ENCODE measurements at places on chromosomes 2 and 18.

DNA sequence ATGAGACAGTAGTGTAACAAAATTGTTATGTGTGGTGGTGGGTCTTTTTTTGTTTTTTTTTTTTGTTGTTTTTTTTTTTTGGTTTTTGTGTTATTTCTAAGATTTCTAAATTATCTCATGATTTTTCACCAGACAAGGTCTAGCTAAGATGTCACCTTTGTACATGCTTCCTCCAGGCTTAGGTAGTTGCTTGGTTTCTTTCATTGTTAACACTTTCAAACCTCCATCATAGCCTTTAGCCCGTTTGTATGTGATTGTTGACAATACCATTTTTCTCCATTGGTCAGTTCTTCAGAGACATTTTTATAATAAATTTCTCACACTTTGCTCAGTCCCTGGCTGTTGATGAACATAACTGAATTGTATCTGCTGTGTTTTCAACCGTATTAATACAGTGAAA is 2.2 kb downstream of the RELCH start:
- DNase-seq: no peak
- no peak overlapping the region for H3K27ac ChIP-seq
- H3K27me3 ChIP-seq: no peaks in the 10 kb centered on the region
- H3K36me3 ChIP-seq: no peaks in the 10 kb centered on the region
- H3K4me3 ChIP-seq: no peak overlapping the region

GRCh38 chr18:48186131-48186766 is 222.9 kb downstream of the ZBTB7C start:
- H3K4me3 ChIP-seq: no peak overlapping the region
- H3K27ac ChIP-seq: no peak overlapping the region
- no peak for DNase-seq
- H3K4me1 ChIP-seq: peaks cover 7% of the 10 kb centered on the region

DNA sequence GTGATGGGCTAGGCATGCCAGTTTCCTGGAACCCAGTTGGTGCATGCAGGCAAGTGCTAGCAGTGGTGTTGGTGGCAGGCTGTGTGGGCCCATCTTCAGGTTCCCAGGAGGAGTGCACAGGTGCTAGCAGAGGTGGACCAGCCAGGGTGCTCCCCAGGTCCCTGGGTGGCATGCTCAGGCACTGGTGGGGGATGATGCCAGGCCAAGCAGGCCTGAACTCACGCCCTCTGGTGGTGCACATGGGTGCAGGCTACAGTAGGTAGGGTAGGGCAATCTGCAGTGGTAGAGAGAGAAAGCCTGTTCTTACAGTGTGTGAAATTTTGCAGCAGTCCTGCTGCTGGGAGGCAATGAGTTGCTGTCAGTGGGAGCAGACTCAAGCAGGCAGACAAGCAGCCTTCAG is 1651.8 kb downstream of the DPP10 start:
- H3K4me1 ChIP-seq: no peaks in the 10 kb centered on the region
- no peaks in the 10 kb centered on the region for H3K27me3 ChIP-seq
- H3K36me3 ChIP-seq: no peaks in the 10 kb centered on the region
- no peak overlapping the region for H3K4me3 ChIP-seq
- no peak overlapping the region for H3K27ac ChIP-seq
- no peak for DNase-seq

GRCh38 chr2:126784621-126785020 is 114.1 kb upstream of the TEX51 start:
- H3K27ac ChIP-seq: no peak overlapping the region
- H3K36me3 ChIP-seq: no peaks in the 10 kb centered on the region
- no peak overlapping the region for H3K4me3 ChIP-seq
- no peaks in the 10 kb centered on the region for H3K4me1 ChIP-seq
- DNase-seq: no peak

- no peak overlapping the region for H3K4me3 ChIP-seq
- no peaks in the 10 kb centered on the region for H3K27me3 ChIP-seq
- peaks cover 2% of the 10 kb centered on the region for H3K4me1 ChIP-seq
- no peak for DNase-seq
Measured at GRCh38 chr2:84836215-84836614, 44.7 kb downstream of the TRABD2A start.

DNA sequence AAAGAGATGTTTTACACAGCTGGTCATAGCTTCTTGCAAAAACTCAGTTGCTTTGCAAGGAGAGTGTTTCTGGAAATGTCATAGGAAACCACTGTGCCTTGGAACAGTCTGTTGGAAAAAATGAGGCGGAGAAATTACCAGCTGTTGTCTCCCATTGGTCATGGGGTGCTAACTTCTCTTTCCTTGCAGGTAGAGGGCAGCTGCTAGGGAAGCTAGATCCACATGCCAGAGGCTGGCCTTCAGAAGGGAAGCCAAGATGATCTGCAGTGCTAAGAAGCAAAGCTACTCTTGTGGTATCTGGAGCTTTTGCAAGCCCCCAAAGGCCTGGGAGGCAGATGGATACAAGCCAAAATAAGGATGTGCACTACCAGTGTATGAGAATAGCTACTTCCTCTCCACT is 34.8 kb upstream of the LAMA1 start:
- DNase-seq: no peak
- no peak overlapping the region for H3K4me3 ChIP-seq
- H3K27me3 ChIP-seq: no peaks in the 10 kb centered on the region
- H3K27ac ChIP-seq: no peak overlapping the region
- no peaks in the 10 kb centered on the region for H3K4me1 ChIP-seq

GRCh38 chr18:57743008-57743407 is 60.1 kb downstream of the ATP8B1 start:
- peaks cover 3% of the 10 kb centered on the region for H3K4me1 ChIP-seq
- H3K36me3 ChIP-seq: peaks cover 7% of the 10 kb centered on the region
- H3K4me3 ChIP-seq: no peak overlapping the region
- DNase-seq: no peak
- H3K27me3 ChIP-seq: no peaks in the 10 kb centered on the region

DNA sequence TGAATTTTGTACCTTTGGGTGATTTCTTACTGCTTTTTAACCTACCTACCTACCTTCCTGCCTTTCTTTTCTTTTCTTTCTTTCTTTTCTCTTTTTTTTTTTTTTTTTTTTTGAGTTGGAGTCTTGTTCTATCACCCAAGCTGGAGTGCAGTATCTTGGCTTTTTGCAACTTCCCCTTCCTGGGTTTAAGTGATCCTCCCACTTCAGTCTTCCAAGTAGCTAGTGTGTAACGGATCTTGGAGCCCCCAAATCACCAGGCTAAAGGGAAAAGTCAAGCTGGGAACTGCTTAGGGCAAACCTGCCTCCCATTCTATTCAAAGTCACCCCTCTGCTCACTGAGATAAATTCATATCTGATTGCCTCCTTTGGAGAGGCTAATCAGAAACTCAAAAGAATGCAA is 61.3 kb downstream of the DDX18 start:
- H3K27me3 ChIP-seq: no peaks in the 10 kb centered on the region
- H3K4me3 ChIP-seq: no peak overlapping the region
- H3K27ac ChIP-seq: no peak overlapping the region
- no peaks in the 10 kb centered on the region for H3K4me1 ChIP-seq
- no peaks in the 10 kb centered on the region for H3K36me3 ChIP-seq

- DNase-seq: peak; percentile 88
- H3K4me3 ChIP-seq: peak overlapping the region; percentile 38
Measured at GRCh38 chr2:85066874-85067351, 66.3 kb upstream of the TCF7L1 start.

DNA sequence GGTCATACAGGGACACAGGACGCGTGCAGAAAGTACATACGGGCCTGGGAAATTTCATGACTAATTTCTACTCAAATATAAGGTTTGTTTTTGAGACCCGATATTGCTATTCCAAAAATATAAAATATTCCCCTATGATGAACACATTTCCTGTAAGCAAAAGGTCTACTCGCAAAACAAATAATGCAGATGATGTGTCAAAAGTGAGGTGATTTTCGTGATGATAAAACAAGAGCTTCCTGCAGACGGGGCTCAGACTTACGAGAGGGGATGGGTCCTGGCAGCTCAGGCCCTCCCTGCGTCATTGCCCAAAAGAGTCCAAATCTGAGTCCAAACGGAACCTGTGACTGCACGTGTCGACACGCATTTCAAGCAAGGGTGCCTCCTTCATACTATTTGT is 62.7 kb downstream of the MBP start:
- H3K27ac ChIP-seq: peak overlapping the region; percentile 82
- H3K27me3 ChIP-seq: no peaks in the 10 kb centered on the region
- no peak overlapping the region for H3K4me3 ChIP-seq
- DNase-seq: no peak
- peaks cover 37% of the 10 kb centered on the region for H3K4me1 ChIP-seq
- H3K36me3 ChIP-seq: no peaks in the 10 kb centered on the region

DNA sequence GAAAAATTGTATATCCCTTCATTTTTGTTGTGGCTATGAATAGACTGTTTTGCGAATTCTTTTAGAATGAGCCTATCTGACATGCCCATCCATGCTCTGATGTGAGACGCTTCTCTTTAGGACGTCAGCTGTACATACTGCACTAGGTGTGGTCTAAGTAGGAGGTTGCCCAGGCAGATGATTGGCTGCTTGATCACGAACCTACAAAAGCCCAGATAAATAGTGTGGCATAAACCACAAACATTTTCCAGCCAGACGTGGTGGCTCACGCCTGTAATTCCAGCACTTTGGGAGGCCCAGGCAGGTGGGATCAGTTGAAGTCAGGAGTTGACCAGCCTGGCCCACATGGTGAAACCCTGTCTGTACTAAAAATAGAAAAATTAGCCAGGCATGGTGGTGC is 251.8 kb downstream of the AGAP1 start:
- no peak overlapping the region for H3K27ac ChIP-seq
- H3K4me1 ChIP-seq: no peaks in the 10 kb centered on the region
- peaks cover 29% of the 10 kb centered on the region for H3K36me3 ChIP-seq
- no peaks in the 10 kb centered on the region for H3K27me3 ChIP-seq

DNA sequence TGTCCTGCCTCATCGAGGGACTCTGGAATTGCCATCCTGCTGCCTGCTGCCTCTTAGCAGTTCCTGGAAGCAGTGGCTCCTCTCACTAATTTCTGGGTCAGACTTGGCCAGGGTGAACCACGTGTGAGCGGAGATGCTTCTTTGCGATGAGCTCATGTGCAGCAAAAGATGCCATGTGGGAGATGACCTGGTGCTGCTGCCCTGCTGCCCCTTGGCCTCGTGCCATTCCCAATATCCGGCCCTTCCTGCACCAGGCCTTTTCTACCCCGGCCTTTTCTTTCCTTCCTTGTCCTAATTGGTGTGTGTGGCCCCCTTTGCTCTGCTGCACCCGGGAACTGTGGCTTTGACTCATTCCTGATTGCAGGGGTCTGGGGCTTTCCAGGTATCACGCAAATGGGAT is 296.9 kb upstream of the HS6ST1 start:
- no peaks in the 10 kb centered on the region for H3K27me3 ChIP-seq
- H3K4me3 ChIP-seq: no peak overlapping the region
- no peak for DNase-seq
- H3K36me3 ChIP-seq: no peaks in the 10 kb centered on the region

- DNase-seq: no peak
- H3K4me1 ChIP-seq: peaks cover under 1% of the 10 kb centered on the region
- no peaks in the 10 kb centered on the region for H3K36me3 ChIP-seq
- H3K27ac ChIP-seq: peak overlapping the region; percentile 68
- no peak overlapping the region for H3K4me3 ChIP-seq
Measured at GRCh38 chr2:95049961-95050360, 24.5 kb downstream of the MAL start.

GRCh38 chr2:240791821-240792628 is 28.0 kb downstream of the KIF1A start:
- peak overlapping the region; percentile 22 for H3K27ac ChIP-seq
- H3K36me3 ChIP-seq: no peaks in the 10 kb centered on the region
- no peaks in the 10 kb centered on the region for H3K4me1 ChIP-seq
- H3K4me3 ChIP-seq: no peak overlapping the region
- H3K27me3 ChIP-seq: no peaks in the 10 kb centered on the region

DNA sequence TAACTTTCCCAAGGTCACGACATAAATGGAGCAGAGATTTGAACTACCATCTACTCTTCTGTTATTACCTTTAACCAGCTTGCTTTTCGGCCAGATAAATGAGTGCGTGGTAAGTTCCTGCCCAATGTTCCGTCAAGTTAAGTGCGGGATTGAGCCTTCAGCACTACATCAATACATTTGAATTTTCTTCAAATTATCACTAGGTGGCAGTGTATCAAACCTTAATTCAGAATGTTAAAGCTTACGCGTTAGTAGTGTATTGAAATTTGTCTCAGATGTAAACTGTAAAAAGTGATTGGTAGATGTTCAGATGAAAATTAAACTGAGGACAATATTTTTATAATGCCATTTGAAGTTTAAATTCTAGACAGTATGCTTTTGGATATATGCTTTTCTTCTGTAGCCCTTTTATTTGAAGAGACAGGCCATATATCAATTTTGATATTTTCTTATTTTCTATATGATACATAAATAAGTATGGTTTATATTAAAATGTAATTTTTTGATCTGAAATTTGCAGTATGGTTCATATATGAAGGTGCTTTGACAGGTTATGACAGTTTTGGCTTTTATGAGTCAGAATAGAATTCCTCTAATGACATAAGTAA is 681.3 kb downstream of the ADCYAP1 start:
- no peaks in the 10 kb centered on the region for H3K36me3 ChIP-seq
- H3K4me3 ChIP-seq: no peak overlapping the region
- no peaks in the 10 kb centered on the region for H3K27me3 ChIP-seq
- no peaks in the 10 kb centered on the region for H3K4me1 ChIP-seq
- H3K27ac ChIP-seq: no peak overlapping the region

DNA sequence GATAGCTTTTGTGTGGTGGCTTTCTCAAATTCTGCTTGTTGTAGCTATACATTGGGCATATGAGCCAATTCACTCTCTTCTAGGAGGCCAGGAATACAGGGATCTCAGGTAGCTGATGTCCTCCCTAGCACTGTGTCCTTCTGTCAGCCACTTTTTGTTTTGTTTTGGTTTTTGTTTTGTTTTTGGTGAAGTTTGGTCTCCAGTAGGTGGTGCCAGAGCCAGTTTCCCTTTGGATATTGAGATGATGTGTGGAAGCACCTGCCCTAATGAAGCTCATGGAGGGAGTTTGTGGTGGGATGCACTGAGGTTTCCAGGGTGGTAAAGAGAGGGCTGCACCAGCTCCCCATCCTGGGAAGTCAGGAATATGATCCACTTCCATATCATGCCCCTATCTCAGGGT is 100.5 kb upstream of the VWC2L start:
- H3K36me3 ChIP-seq: no peaks in the 10 kb centered on the region
- no peak overlapping the region for H3K27ac ChIP-seq
- H3K4me1 ChIP-seq: no peaks in the 10 kb centered on the region
- H3K27me3 ChIP-seq: no peaks in the 10 kb centered on the region
- no peak overlapping the region for H3K4me3 ChIP-seq
- no peak for DNase-seq

- no peaks in the 10 kb centered on the region for H3K36me3 ChIP-seq
- H3K27me3 ChIP-seq: no peaks in the 10 kb centered on the region
- H3K27ac ChIP-seq: no peak overlapping the region
- H3K4me3 ChIP-seq: no peak overlapping the region
- no peak for DNase-seq
- H3K4me1 ChIP-seq: no peaks in the 10 kb centered on the region
Measured at GRCh38 chr18:27713037-27713737, 463.7 kb downstream of the CDH2 start.

- peaks cover 7% of the 10 kb centered on the region for H3K4me1 ChIP-seq
- H3K36me3 ChIP-seq: no peaks in the 10 kb centered on the region
- peak overlapping the region; percentile 69 for H3K4me3 ChIP-seq
- H3K27me3 ChIP-seq: no peaks in the 10 kb centered on the region
Measured at GRCh38 chr2:102735416-102736109, 26.3 kb upstream of the TMEM182 start.

GRCh38 chr2:54629914-54630857 is 93.3 kb upstream of the EML6 start:
- H3K4me3 ChIP-seq: no peak overlapping the region
- H3K27ac ChIP-seq: peak overlapping the region; percentile 2
- H3K36me3 ChIP-seq: no peaks in the 10 kb centered on the region
- peak; percentile 50 for DNase-seq
- H3K27me3 ChIP-seq: no peaks in the 10 kb centered on the region
- peaks cover 34% of the 10 kb centered on the region for H3K4me1 ChIP-seq

Measured in tibial nerve (tissue), 4 donors.